ENCODE measurements at places on chromosomes 2 and 18.
A peak's percentile ranks its signal among the peaks of the same experiment; 100 is the strongest.

DNA sequence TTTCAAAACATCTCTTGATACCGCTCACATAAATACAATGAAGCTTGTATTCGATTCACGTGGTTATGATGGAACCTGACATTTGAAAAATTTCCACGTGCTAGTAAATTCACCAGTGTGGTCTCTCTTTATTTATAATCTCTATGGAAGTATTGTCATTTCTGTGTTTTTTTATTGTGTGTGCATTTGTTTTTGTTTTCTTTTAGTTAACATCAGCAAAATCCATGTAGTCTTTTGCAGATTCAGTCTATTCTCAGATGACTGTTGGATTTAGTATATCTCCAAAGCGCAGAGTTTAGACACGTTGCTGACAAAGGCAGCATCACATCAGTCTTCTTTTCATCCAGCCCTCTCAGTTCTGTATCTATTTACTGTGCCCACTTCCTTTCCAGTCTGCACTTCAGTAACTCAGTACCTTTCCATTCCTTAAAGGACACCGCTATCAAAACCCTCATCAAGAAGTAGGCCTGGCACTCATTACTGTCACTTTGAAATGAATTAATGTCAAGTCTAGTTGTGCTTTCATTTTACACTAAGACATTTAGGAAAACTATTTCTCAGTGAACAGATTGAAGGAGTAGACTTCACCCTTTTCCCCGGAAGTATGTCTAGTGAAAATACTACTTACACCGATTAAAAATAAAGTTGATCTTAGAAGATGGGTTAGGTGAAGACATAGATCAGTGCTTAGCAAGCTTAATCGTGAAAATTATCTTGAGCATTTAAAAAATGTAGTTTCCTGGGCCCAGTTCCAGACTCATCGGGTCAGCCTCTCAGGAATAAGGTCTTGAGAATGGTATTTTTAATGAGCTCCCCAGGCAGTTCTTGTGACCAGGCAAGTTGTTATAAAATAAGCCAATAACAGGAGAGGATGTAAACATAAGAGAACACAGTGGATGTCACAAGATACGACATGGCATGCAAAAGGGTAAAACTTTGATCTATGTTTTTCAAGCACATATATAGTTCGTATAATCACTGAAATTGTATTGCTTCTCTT lies 506.8 kb upstream of the ZEB2 start:
- no peak for DNase-seq

DNA sequence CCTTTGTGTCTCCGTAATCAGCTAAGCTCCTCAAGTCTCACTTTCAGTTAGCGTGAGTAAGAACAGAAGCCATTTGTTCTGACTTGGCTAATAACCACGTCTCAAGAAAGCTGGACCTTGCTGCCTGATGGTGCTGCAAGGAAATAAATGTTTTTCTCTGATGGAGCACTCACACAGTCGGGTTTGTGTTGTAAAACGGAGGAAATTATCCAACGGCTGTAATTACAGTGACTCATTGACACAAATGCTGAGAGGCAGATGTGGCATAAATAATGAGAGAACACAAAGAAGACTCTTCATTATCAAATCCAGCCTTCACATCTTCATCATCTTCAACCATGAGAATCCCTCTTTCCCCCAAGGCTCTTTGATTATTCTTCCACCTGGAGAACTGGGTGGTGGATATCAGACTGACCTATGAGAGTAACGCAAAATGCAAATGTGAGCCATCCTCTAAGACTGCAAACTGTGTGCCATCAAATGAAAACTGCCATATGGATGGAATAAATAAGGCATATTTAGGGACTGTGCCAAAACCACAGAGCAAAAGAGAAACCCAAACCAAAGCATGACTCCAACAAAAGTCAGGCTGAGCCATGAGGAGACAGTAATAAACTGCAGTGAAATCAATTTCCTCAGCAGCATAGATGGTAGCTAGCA lies 252.6 kb downstream of the RND3 start:
- DNase-seq: peak; percentile 94

GRCh38 chr2:120658042-120658769 lies 77.5 kb upstream of the GLI2 start:
- DNase-seq: no peak

DNA sequence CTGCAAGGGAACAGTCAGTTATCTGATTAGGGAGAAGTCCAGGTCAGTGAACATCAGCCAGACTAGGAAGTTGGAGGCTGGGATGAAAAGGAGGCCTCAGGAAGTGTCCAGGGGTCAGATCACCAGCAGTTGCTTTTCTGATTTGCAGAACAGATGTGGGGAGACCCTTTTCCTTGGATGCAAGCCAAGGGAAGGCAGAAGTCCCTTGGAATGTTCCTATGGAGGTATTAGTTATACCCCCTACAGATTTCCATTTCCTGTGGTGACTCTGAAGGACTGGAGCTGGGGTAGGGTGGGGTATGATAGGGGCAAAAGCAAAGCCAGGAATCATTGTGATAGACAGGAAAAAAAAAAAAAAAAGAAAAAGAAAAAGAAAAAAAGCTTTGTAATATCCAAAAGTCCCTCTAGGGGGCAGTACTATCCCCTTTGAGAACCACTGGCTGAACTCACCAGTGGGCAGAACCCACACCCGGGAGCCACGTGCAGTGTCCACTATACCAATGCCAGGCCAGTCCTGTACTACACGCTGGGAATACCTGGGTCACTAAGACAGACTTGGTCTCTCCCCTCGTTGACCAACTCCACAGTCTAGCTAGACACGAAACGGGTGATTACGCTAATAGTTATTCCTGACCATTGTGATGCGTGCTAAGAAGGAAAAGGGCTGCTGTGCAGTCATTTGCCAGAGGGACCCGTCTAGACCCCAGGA lies 7.4 kb downstream of the DYSF start:
- DNase-seq: no peak

- DNase-seq: no peak
Observed at GRCh38 chr2:133333181-133333580, 235.1 kb downstream of the NCKAP5 start.

- peak; percentile 36 for DNase-seq
Observed at GRCh38 chr2:187991389-187991788, 300.3 kb upstream of the GULP1 start.

- no peak for DNase-seq
Observed at GRCh38 chr18:6650747-6651146, 78.8 kb upstream of the ARHGAP28 start.

DNA sequence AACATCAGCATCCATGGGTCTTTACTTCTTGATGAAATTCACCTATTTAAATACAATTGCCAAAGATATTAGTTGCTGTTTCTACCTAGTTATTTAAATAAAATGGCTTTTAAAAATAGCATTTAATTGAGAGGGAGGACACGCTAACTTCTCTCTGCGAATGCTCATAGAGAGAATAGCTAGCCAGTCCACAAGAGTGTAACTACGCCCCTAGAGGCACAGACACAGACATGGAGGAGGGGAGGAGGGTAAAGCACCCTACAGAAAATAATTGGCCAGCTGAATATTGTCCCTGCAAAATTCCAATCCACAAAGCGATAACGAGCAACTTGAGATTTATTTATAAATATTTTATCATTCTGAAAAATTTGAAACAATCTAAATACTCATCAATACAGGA lies 97.0 kb upstream of the PAPOLG start:
- no peak for DNase-seq

DNA sequence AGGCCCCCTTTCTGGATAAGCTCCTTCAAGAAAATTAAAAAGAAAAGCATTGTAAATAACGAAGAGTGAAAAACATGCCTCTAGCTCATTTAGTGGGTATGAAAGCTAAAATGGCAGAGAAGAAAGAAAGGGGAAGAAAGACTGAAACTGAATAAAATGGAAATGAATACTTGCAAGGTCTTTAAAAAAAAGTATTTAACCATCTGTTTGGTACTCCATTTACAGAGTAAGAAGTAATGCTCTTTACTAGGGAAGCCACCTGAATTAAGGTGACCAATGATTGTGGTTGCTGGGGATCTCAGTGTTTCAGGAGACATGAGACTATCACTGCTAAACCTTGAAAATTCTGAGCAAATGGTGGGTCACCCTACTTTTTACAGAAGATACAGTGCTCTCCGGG lies 17.7 kb upstream of the ARL5A start:
- DNase-seq: no peak

GRCh38 chr18:56795381-56795780 lies 144.2 kb downstream of the WDR7 start:
- DNase-seq: no peak

DNA sequence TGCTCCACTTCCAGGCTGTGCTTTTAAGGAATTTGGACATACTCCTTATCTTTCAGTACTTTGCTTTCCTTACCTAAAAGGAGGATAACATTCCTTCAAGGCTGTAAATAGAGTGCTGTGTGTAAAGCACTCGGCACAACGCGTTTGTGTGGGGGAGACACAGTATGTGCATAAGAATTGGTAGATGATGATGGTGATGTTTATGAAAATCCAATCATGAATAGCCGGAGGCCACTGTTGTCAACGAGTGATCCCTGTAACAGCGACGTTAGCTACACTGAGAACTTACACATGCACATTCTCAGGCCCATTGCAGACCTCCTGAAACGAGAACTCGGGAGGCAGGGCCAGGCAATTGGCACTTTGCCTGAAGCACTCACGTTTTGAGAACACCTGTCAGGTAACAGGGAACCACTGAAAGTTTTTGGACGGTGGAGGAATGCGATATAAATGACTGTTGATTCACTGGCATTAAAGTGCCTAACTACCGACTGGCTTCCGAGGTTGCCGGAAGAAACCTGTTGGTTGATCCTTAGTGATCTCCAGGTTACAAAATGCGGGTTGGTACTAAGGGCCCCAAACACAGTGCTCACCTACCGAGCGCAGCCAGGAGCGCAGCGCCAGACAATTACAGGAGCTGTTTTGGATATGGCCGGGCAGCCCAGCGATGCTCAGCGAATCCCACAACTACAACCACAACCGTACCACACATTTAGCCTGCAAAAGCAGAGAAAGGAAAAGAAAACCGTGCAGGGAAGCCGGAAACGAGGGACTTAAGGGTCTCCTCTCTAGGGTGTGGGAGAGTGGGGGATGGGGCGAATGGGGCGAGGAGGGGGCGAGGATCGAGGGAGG lies 1.0 kb upstream of the MAP4K4 start:
- DNase-seq: no peak

- no peak for DNase-seq
Observed at GRCh38 chr2:195842932-195843331, 185.9 kb downstream of the SLC39A10 start.

DNA sequence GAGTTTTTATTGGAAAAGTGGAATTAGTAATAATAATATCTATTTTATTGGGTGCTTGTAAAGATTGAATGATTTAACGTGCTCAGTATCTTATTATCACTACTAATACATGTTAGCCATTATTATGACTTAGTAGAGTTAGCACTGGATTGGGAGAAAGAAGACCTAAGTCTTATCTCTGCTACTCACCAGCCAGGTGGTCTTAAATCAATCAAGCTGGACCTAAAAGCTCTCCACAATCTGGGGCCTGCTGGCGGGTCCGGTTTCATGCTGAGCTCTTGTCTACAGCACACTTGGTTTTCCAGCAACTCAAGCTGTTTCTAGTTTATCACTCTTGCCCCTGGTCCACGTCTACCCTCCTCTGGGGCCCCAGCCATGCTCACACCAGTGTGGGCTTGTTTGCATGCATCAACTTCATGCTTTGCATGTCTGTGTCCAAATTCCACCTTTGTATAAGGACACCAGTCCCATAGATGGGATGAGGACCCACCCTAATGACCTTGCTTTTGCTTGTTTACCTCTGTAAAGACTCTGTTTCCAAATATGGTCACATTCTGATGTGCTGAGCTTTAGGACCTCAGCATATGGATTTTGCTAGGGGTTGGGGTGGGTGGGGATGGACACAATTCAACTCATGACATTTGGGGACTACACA lies 363.1 kb downstream of the LPIN1 start:
- no peak for DNase-seq

DNA sequence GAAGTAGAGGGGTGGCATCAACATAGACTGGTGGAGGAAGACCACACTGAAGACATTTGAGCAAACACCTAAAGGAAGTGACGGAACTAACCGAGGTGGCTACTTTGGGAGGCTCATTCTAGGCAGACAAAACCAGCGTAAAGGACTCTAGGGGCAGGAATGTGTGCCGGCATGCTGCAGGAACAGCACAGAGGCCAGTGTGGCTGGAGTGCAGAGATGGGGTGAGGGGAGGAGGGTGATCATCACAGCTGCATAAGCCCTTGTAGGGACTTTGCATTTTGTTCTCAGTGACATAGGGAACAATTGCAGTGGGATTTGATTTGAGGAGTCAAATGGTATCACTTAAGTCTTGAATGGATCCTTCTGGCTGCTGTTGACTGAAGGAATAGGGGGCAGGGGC lies 253.5 kb downstream of the NCKAP5 start:
- DNase-seq: no peak

DNA sequence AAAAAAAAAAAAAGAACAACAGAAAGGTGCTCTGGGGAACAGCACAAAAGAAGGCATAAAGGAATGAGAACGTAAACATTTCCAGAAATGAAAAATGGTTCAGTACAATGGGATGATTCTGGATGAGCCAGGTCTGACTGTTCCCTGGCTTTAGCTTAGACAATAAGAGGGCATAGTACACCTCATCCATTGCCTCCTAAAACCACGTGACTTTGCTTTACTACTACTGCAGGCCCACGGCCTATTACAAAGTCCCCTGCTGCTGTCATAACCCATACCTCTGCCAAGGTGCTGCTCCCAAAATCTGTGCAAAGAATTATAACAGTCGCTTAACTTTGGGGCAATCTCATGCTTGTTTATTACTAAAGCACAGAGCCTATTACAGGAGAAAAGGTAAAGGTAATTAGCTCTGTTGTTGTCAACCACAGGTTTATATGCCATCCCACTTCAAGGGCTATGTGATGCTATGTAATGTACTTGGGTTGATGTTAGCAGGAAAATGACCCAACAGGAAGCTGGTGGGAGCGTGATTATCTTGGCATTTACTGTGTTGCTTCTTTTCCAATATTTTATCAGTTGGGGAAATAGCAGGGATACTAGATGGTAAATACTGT lies 26.8 kb downstream of the STK17B start:
- no peak for DNase-seq

DNA sequence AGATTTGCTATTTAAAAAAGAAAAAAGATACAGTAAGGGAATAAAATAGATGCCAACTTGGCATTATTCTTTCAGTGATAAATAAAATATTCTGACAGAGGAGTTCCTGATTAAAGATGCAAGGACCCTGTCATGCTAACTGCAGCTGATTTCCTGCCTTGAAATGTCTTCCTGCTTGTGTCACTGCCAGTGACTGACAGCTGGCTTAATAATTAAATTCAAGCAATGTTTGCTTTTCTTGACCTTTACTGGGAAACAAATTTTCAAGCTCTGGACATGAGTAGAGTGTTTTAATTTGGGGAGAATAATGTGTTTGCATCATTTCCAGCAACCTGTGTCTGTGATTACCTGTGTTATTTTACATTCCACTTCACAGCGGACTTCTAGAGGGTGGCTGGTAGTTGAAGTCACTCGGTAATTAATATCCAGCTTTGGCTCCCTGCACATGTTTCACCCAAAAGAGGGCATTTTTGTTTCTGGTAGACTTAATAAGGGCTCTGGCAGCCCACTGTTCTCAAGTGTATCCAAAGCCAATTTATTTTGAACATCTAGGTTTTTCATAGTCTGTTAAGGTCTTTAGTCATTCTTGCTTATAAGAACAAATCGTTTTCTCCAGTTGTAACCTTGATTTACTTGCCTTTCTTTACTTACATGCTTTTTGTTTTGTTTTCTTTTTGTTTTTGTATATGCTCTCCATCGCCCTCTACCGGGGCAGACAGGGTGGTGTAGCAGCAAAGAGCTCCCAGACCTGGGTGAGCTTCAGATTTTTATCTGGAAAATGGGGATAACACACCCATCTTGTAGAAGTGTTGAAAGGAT lies 48.5 kb upstream of the PROKR1 start:
- DNase-seq: peak; percentile 3
